ENCODE measurements at places on chromosomes 2 and 18.

DNA sequence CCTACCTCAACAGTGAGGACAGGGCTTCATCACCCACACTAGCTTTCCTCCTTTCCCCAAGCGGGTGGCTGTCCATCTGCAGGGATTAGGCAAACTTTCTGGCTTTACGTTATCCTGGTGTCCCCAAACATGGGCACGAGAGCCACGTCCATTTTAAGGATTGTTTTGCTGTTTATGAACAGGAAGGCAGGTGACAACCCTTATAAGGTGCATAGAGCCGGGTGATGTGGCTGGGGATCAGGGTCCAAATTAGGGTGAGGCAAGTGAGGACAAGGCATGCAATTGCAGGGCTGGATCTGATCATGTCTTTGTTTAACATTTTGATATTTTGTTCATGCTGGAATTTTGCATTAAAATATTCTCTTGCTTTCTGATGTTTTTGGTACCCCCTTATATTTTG is 27.6 kb upstream of the ITGA6 start:
- DNase-seq, result no peak

- no peak for DNase-seq
Measured at GRCh38 chr2:40859617-40860016, 407.7 kb upstream of the SLC8A1 start.

- no peak for DNase-seq
Measured at GRCh38 chr2:173278794-173279526, 75.7 kb upstream of the CDCA7 start.

- no peak for DNase-seq
Measured at GRCh38 chr2:122193622-122194021, 438.2 kb downstream of the TSN start.

- DNase-seq, result no peak
Measured at GRCh38 chr18:50769463-50769862, 50.4 kb downstream of the MRO start.

DNA sequence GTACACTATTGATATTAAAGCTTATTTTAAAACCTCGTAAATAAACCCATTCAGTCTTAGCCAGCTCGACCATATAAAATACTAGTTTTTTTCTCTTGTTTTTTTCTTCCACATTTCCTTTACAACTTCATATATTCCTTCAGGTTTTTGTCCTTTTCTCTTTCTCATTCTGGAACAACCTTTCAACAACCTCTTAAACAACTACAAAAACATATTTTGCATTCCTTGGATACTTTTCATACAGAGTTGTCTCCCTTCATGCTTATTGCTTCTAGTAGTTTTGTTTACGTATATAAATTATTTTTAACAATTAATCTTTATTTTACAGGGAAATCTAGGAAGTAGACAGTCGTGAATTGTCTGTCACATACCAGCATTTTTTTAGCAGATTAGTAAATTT is 41.2 kb downstream of the COMMD1 start:
- no peak for DNase-seq

DNA sequence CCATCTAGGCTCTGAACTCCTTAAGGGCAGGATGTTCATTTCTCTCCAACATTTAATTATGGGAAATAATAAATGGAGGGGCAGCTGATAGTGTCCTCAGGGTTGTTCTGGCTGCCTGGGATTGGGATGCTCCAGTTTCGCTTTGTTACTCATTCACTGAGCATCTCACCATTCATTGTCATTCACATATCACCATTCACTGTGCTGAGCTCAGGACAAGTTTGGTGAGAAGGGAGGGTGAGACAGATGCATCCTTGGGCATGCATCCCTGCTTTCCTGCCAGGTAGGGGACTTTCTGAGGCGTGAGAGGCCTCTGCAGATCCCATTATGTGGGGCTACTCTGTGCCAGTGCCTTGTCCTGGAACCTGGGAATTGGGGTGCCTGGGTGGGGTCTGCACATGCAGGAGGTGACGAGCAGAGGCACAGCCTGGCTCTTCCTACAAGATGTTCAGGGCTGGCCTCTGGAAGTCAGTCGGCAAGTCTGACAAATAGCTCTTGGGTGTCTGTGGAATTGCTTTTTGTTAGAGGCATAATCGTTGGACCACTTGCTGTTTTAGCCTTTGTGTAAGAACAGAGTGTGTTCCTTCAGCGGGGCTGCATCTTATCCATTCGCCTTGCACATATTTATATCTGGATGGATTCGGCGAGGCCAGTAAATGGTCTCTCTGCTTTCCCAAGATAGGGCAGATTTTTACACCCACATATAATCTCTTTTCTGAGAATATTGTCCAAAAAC is 323.2 kb upstream of the THSD7B start:
- DNase-seq, result no peak

- no peak for DNase-seq
Measured at GRCh38 chr2:22454826-22455485, 930.0 kb upstream of the KLHL29 start.

DNA sequence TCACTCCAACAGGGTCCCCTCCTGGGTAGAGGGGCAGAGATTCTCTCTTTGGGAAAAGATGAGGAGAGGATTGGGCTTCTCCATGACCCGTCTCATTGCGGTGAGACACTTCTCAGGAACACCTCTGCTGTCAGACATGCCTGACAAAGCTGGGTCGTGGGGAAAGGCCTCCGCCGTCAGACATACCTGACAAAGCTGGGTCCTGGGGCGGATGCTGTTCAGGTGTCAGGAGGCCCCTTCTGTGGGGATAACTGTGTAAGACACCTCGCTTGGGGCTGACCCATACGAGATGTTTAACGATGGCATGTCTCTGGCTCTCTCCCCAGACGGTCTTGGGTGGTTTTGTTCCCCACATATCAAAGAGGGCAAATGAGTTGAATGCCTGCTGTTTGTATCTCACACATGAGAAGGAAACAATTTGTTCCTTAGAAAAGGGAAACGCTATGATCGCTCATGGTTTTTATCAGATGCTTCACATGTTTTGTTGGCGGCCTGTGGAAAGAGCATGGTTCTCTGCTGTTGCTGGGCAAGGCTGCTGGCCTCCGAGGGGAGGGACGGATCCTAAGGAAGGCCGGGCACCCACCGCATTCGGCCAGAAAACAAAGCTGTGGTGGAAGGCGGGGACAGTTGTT is 40.8 kb upstream of the PXDN start:
- DNase-seq, result peak; percentile 22

GRCh38 chr18:43061318-43061717 is 54.2 kb downstream of the RIT2 start:
- DNase-seq, result no peak

GRCh38 chr2:46984642-46985476 is 69.3 kb upstream of the MCFD2 start:
- DNase-seq, result no peak

- DNase-seq, result no peak
Measured at GRCh38 chr2:160289831-160290230, 89.8 kb upstream of the ITGB6 start.

DNA sequence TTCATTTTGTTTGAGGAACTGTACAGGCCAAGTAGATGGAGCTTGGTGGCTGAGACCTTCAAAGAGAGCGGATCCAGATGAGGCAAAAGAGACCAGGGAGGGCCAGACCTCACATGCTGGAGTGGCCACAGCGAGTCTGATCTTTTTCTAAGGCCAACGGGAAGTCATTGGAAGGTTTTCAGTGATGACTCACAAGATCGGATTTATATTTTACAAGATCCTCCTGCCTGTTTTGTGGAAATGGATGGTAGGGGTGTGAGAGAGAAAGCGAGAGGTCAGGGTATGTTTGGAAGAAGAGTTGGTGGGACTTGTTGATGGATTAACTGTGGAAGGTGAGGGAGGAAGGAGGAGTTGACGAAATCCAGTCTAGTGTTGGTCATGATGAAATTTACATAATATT is 44.6 kb upstream of the TUBA3D start:
- DNase-seq, result no peak

DNA sequence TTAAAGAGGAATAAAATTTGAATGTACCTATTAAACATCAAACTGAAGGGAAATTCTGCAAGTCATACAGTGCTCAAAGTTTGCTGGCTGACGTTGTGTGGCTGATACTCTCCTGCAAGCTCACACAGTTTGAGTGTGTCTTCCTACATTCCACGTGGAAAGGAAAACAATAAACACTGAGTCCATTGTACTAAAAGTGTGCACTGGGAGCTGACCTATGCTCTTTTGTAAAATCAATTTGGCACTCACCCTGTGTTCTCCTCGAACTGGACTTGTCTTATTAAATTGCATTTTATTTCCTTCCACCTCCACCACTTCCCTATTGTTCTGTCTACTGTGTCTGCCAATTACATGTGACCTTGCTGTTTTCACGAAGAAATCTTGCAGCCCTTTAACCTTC is 458.0 kb downstream of the CPS1 start:
- DNase-seq, result no peak

DNA sequence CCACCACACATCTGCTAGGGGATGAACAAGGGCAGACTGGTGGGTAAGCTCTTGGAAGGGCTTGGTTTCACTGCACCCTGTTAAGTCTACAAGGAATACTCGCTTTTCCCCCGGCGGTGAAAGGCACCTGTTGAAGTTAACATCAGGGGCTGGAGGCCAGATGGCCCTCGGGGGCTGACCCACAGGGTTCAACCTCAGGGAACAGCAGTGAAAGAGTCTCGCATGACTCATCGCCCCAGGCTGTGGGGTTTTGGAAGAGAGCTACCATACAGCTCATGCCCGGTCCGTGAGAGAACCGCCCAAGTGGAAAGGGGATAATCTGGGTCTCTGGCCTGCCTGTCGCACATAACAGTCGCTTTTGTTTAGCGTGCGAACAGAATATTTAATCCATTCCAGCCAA is 748.0 kb downstream of the DPP10 start:
- DNase-seq, result no peak

- DNase-seq, result no peak
Measured at GRCh38 chr2:212908682-212909435, 242.6 kb downstream of the IKZF2 start.

- DNase-seq, result no peak
Measured at GRCh38 chr2:217438821-217439220, 564.0 kb downstream of the TNS1 start.

DNA sequence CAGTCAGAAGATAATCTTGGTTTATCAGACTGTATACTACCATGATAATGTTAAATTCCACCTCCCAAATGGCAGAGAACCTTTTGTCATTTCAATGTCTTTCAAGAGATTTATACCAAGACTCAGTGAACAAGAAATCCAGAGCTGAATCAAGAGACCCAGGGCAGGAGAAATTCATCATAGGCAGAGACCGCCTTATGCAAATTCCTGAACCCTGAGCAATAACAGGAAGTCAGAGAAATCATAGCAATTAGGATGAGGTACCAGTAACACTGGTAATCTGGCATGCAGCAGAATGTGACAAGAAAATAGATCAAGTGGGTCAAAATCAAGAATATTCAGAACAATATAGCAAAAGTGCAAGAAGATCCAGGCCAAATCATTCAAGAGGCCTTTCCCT is 412.4 kb upstream of the LRATD1 start:
- no peak for DNase-seq

DNA sequence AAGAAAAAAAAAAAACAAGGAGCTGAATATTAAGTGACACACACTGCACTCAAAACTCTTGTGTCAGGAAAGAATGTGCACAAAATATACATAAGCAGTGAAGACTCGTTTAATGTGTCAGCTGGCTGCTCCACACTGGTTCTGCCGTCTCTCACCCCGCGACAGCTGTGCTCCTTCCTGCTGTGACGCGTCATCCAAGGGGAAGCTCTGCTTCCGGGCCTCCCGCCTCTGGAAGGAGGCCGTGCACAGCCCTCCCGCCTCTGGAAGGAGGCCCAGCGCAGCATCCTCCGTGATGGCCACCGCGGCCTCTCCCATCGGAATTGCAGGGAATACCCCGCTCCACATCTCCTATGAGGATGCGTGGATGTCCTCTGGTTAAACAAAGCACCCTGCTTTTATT is 151.0 kb downstream of the HDAC4 start:
- no peak for DNase-seq

DNA sequence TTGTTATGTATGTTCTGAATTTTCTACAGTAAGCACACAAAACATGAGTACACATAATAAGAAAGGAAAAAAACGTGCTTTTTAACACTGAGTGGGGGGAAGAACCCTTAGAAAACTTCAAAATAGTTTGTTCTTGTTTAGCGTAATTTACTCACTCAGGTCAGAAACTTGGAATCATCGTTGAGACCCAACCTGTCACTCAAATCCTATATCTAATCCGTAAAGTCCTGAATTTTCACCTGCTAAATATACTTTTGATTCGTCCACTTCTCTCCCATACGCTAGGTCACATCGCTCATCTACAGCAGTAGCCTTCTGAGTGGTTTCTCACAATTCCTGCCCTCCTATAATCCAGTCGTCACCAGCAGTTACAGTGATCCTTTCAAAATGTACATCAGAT is 767 bp downstream of the TPRKB start:
- no peak for DNase-seq

- DNase-seq, result no peak
Measured at GRCh38 chr18:75034937-75035336, 174.0 kb downstream of the PTGR3 start.

GRCh38 chr2:232757905-232758304 is 18.5 kb downstream of the KCNJ13 start:
- no peak for DNase-seq

DNA sequence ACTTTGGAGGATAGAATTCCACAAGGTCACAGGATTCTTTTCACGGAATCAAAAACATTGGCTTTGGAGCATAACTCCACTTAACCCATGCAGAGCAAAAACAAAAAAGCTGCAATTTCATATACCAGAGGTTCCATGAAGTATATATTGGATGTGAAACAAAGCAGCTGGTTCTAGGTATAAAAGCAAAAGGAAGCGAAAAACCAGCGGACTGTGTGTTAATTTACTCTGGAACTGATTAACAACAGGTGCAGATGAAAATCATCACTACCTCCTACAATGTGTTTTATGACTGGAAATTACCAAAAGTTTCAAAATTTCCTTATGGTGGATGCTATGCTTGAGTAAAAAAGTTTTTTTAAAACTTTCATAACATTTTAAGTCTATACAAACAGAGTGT is 54.4 kb upstream of the LINC00305 start:
- DNase-seq, result no peak
